ENCODE measurements at places on chromosomes 7 and 10.
A peak's percentile ranks its signal among the peaks of the same experiment; 100 is the strongest.

DNA sequence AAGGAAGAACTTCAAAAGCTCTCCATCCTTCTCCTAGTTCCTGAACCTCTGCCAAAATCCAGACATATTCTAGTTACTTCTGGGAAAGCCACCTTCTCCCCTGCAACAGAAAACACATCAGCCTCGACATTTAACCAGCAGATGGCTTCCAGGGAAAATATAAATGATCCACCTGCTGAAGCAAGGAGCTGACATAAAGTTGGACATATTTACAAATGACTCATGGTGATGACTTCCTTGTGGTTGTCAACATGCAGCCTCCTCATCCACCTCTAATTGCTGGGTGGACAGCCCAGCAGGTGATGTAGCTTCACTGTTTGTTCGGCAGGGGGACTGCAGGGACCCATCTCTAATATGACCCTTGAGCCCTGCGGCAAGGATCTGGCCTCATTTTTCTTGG lies 266.0 kb downstream of the C7orf25 start:
- no peak for DNase-seq

DNA sequence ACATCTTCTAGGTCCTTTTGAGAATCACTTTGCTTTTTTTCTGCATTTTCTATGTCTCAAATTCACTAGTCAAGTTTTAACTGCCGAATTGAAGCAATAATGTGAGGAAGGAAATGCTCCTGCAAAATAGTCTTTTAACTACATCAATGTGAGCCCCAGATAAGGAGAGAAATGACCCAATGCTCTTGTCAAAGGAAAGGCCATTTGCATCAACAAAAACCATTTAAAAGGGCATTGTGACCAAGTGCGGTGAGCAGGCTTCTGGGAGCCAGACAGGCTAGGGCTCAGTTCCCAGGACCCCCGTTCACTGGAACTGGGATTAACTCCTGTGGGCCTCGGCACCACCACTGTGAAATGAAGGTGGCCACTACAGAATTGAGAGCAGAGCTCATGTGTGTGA lies 127.9 kb upstream of the EEPD1 start:
- DNase-seq: no peak

DNA sequence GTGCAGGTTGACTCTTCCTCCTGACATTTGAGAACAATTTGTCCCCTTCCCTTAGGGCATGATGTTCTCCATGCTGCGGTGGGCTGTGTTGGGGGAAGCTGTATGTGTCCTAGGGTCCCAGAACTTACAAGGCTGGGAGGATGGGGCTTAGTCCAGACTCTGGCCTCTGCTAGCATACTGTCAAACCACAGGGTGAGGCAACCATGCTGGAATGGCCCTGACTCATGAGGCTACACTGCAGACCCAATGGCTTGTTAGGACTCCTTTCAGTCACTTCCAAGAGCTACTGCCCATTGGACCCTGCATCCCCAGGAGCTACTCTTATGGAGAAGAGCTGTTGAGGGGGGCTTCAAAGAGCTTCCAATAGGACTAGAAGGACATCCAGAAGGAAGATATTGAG lies 20.1 kb upstream of the FAM170B start:
- DNase-seq: no peak

GRCh38 chr10:35372329-35372728 lies 36.0 kb downstream of the CCNY start:
- no peak for DNase-seq

DNA sequence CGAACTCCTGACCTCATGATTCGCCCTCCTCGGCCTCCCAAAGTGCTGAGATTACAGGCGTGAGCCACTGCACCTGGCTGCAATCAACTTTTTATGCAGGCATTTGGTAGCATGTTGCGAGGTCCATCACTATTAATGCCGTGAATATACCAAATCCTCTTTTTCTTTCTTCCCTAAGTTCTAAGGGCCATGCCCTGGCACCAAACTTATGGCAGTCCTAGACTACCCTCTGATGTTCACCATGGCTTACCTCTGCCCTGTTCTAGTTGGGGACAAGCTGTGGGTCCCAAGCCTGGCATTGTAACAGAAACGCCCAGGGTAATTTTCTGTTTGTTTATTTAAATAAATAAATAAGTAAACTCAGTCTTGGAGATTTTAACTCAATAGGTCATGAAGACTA lies 13.3 kb downstream of the PRSS2 start:
- DNase-seq: no peak

- DNase-seq: no peak
These were observed 241.5 kb upstream of the SP8 start for GRCh38 chr7:21028186-21028585.

GRCh38 chr7:16543456-16543855 lies 16.8 kb downstream of the LRRC72 start:
- DNase-seq: no peak

- no peak for DNase-seq
These were observed 18.6 kb upstream of the MTPN start for GRCh38 chr7:135995748-135996147.

DNA sequence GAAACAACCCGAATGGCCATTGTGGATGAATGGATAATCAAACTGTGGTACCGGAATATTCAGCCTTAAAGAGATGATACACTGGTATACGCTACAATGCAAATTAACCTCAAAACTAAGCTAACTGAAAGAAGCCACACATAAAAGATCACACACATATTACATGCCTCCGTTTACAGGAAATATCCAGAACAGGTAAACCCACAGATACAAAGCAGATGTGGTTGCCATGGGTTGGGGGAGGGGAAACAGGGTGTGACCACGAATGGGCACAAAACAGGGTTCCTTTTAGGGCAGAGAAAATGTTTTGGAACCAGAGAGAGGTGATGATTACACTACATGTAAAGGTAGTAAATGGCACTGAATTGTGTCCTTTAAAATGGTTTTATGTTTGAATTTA lies 16.6 kb downstream of the ESYT2 start:
- DNase-seq: no peak

- no peak for DNase-seq
These were observed 46.3 kb downstream of the EGFR start for GRCh38 chr7:55065079-55065478.

GRCh38 chr7:30816645-30817370 lies 45.6 kb downstream of the MINDY4 start:
- DNase-seq: no peak

DNA sequence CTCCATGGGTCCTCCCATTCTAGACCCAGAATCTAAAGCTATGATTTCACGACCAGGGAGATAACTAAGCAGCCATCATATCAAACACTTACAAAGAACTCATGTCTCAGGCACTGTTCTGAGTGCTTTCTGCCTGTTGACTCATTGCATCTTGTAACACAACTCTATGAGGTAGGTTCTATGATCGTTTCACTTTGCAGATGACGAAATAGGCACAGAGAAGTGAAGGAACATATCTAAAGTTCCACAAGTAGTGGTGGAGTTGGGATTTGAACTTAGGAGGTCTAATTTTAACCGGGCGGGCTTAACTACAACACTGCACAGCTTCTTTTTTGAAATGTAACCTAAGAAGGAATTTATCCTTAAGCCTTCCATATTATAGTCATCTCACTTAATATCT lies 2.9 kb downstream of the RBP4 start:
- DNase-seq: no peak

DNA sequence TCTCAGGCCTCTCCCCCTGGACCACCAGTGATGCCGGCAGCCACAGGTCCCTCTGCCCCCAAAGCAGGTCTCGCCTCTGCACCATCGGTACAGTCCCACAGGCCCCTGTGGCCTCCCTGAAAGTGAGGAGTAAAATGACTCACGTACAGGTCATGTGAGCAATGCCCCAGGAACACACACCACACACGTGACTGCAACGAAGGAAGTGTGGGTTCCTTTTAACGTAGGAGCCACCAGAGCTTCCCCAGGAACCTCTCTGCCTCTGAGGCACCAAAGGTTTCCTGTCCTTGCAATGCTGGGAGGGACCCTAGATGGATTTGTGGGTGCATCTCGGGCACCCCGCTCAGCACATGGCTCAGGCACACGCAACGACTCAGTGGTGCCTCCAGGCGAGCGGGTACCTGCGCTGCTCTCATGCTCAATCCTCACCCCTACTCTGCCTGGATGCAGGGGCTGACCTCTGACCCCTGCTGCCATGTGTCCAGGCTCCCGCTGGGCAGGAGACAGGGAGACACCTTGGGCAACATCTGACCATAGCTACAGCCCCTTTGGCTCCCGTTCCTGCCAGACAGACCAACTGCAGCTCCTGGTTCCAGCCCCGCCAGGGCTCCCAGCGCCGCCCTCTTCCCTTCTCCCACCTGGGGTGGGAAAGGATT lies 120.7 kb downstream of the PRKAG2 start:
- DNase-seq: peak; percentile 22

GRCh38 chr7:15889507-15889906 lies 203.0 kb upstream of the MEOX2 start:
- no peak for DNase-seq

DNA sequence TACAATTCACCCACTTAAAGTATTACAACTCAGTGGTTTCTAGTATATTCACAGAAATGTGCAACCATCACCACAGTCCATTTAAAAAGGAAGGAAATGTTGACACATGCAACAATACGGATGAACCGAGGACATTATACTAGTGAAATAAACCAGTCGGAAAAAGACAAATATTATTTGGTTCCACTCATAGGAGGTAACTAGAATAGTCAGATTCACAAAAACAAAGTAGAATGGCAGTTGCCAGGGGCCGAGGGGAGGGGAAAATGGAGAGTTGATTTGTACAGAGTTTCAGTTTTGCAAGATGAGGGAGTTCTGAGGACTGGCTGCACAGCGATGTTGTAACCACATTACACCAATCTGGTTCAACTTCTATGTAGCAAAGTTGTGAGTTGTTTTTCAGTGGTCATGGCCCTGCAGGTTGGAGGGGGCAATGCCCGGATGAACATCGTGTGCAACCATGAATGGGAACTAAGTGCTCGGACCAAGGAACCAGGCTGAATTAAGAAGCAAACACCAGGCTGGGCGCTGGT lies 17.6 kb upstream of the TNPO3 start:
- no peak for DNase-seq

- DNase-seq: no peak
These were observed 1.5 kb upstream of the JAZF1 start for GRCh38 chr7:28182071-28182471.

- DNase-seq: no peak
These were observed 85.8 kb downstream of the CALD1 start for GRCh38 chr7:134865001-134865845.

DNA sequence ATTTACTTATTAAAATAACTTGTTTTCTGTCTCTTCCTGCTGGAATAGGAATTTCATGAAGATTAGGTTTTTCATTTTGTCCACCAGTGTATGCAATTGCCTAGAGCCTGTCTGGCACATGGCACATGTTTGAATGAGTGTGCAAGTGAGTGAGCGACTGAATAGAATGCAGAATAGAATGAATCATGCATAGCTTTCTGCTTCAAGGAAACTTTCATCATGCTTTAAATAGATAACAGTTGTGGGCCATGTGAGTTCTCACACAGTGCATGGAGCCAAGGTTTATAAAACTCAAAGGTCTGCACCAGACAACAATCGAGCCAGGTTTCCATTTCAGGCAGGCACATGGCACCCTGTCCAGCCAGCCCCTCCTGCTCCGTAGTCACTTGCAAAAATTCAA lies 74.2 kb upstream of the HECW1 start:
- DNase-seq: no peak

DNA sequence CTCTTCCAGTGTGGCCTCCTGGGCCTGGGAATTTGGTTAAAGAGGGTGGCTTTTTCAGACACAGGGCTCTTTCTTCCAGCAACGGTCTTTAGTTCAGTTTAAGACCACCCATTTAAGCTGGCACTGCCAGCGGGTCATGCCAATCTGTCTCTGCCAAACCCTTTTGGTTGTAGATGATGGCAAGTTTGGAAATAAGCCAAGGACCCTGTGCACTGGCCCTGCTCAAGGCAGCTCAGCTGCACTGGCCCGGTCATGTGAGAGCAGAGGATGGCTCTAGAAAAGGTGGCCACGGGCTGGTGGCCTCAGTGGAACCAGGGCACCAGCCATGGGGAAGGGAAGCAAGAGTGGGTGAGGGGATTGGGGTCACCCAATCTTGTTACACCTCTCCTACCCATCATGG lies 294.1 kb downstream of the GLRX3 start:
- DNase-seq: no peak

DNA sequence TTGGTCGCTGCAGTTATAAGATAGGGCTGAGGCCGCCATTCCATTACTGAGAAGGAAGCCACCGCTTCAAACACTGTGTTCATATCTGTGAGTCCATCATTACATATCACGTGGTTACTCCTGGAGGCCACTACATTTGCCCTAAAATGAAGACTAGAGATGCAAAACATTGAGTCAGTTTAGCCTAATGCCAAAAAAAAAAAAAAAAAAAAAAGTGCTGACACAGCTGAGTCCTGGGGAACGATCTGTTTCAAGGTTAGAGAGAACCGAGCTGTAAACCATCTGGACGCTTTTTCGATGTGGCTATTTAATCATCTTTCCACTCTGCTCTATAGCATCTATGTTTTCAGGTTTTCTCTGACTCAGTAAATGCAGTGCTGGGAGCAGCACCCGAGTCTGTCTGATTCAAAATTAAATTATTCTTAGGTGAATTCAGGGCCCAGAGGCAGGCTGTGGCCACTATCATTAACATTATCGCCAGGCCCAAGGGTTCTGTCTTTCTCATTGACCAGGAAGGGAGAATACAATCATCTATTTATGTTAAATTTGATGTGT lies 449.1 kb downstream of the PAXIP1 start:
- no peak for DNase-seq

DNA sequence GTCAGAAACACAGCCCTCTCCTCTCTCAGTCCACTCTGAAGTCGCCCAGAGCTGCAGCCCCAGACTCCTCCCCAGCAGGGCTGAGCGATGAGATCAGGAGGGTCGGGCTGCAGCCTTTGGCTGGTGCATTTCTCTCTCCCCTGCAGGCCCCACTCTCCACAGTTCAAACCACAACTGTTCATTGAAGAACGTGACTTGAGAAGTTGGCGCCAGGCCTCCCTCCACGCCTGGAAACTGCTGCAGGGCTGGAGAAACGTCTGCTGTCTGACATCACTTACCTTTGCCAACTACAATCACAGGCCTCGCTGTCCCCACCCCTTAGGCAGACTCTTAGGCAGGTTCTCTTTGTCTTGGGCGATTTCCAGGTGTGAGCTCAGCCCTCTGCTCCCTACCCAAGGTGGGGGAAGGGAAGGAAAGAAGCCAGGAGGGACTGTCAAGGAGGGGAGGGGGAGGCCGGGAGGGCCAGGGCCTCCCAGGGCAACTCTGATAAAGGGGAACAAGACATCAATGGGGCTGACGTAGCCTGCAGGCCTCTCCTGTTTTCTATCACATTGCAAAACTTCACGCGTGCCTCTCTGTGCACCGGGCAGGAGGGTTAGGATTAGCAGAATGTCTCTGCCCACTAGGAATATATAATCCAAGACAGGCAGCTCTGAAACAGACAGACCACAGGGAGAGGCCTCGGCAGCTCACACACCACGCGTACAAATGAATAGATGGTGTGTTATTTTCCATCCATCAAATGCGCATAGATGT lies 32.7 kb downstream of the CALML5 start:
- no peak for DNase-seq

Data from activated CD8-positive, alpha-beta memory T cell treated with anti-CD3 and anti-CD28 coated beads for 1 hour (primary cell).